H1 (cell line): ENCODE measurements at places on chromosomes 7 and 10. TPM values are rescaled to one million over a fixed set of nuclear protein-coding genes. Genes with fewer than 3 reads are reported as not detected.

LOXL4 gene
- total RNA-seq: 0.13 and 0.42 TPM in 2 replicates

HYAL4 gene
- not detected in 2 replicates for total RNA-seq

DLX5 gene
- total RNA-seq: not detected in 2 replicates

DNA sequence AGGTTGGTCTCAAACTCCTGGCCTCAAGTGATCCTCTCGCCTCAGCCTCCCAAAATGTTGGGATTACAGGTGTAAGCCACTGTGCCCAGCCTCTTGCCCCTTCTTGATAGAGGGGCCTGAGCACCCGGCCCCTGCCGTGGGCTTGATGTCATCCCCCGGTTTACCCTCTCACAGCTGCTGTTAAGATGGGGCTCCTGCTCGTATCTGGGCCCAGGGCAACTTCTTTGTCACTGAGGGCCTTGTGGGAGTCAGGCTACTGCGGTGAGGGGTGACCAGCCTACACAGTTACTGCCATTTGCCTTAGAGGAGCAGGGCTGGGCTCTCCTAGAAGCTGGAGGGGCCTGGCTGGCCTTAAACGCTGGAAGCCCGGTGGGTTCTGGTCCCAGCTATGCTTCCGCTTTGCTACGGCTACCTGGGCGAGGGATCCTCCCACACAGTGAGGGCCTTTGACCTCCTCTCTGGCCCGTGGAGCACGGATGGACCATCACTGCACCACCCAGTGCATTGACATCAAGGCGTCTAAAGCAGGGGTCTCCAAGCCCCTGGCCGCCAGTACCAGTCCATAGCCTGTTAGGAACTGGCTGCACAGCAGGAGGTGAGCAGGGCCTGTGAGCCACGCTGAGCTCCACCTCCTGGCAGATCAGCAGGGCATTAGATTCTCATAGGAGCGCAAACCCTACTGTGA, 1.1 kb upstream of the TMEM130 start:
- DNase-seq: peak; percentile 54

- DNase-seq: no peak
These were observed 52.8 kb downstream of the C10orf105 start for GRCh38 chr10:71666639-71667386.

DNA sequence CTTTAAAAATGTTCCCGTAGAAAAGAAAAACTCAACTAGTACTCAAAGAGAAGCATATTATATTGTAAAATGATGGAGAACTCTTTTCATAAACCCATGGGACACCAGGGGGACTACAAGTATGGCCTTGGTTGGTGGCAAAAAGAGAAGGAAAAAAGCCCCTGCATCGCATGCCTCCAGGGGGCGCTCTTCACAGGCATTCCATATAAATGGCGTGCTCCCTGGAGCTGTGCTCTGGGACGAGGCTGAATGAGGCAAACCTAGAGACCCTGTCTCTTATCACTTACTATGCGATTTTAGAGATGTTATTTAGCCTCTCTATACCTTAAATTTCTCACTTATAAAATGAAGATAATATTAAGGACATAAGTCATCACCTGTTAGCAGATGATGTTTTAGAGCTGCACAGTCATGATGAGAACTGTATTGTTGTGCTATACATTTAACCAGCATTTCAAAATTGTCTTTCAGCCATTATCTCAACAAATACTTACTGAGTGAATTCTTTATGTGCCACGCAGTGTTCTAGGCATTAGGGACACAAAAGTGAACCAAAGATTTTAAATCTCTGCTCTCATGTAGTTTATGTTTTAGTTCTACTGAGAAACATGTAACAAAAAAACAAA, 105.8 kb downstream of the ARHGAP21 start:
- DNase-seq: peak; percentile 60

DNA sequence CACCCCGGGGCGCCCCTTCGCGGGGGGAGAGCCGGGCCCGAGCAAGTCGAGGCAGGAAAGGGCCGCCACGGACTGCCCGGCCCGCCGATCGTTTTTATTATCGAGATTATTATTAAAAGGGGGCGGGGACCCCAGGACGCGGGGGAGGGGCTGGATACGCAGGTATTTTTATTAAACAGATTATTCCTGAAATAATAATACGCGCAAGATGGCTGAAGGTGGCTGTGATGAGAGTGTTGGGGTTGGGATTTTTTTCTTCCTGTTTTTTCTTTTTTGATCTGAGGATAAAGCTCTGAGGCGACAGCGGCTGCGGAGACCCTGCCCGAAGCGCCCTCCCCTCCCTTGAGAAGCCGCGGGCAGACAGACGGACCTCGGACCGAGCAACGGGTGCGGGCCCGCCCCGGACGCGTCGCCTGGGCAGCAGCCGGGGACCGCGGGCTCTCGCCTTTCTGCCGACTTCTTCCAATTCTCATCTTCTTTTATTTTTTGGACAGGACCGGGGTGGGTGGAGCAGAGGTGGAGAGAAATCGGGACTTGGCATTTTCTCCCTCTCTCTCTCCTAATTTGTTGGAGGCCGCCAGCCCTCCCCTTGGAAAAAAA, 1.4 kb upstream of the TRIM8 start:
- DNase-seq: no peak

DNA sequence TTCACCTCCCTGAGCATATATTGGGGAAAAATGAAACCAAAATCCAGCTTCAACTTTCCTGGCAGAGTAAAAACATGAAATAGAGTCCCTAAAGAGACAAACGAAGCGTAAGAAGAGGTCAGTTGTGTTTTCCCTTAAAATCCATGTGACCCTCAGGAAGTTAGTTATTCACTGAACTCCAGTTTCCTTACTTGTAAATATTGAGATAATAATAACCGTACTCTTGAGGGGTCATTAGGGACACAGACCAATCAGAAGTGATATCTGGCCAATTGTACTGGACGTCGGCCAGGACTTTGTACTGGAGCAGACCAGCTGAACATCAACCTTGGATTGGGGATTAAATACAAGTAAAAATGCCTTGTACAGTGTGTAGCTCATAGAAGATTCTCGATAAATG, 167.0 kb downstream of the GATA3 start:
- DNase-seq: no peak

- DNase-seq: no peak
These were observed 129.1 kb upstream of the ITGB1 start for GRCh38 chr10:33087152-33087551.

- no peak for DNase-seq
These were observed 8.5 kb upstream of the METTL27 start for GRCh38 chr7:73850781-73851207.

- DNase-seq: no peak
These were observed at the start of gene SFXN4 for GRCh38 chr10:119165171-119166117. SFXN4 (minus strand) TSS chr10:119165714; CDS start chr10:119165647, 67 bp downstream.

DNA sequence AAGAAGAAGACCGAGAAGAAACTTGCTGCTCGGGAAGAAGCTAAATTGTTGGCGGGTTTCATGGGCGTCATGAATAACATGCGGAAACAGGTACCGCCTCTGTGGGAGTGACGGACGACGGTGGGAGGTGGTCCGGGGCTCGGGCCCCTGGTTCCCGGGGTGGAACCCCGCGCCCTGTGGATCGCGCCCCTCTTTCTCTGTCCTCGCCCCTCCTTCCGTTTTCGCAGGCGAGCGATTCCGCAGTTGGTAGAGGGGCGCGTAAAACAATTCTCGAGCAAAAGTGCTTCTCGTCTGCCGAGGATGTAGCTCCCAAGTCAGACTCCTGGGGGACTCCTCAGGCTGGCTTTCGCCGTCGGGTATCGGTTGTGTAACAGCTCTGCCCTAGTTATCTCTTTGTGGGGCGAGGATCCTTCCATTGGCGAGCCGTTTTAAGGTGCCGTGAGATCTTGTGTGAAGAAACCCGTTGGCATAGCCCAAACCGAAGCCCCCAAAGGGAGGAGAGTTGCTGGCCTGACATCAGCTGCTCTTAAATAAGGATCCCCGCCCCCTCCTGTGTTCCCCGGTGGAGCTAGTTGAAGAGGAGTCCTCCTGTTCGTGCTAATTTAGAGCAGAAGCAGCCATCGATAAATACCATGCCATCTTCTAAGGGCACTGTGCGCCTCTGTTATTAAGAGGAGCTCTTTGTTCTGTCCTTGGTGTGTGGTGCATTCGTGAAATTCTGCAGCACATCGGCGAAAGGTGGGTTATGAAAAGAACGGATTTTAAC, 655 bp downstream of the KLHL7 start:
- DNase-seq: peak; percentile 63

DNA sequence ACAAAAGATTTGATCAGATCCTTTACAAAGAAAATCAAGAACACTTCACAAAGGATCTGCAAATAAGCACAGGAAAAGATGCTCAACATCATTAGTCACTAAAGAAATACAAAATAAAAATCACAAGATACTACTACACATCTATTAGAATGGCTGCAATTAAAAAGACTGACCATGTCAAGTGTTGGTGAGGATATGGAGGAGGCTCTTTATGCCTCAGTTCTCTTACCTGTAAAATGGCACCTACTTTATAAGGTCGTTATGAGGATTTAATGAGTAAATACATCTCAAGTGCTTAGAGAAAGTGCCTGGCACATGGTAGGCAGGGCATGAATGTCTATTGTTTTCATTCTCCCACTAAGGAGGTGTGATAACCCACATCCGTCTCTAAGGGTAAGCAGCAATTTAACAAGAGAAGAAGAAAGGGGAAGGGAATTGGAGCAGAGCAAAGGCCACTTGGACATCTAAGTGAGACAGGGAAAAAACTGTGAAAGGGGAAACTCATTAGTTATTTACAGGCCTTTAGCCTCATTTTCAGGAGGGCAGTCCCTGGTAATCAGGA, 157.5 kb upstream of the NFE2L3 start:
- no peak for DNase-seq

DNA sequence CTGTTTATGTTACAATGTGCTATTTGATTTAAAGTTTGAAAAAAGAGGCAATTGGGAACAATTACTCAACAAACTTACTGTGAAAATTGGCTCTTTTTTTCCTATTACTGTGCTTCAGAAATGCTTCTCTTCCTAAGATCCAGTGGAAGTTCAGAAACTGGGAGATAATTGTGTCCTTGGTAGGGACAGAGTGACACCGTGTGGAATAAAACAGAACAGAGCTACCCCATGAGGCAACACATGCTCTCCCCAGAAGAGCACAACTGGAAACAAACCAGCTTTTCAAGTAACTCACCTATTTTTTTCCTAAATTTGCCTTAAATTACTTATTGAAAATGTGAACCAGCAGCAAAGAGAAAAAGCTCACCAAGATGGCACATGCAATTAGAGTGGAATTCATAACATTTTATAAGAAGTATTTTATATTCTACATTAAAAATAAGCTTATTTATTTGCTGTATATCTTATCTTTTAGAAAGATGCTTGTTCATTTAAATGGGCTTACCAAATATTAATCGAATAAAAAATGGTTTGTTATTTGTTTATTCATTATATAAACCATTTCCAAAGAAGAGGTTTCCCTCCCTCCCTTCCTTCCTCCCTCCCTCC, 346.1 kb upstream of the ANKRD30A start:
- DNase-seq: no peak

DNA sequence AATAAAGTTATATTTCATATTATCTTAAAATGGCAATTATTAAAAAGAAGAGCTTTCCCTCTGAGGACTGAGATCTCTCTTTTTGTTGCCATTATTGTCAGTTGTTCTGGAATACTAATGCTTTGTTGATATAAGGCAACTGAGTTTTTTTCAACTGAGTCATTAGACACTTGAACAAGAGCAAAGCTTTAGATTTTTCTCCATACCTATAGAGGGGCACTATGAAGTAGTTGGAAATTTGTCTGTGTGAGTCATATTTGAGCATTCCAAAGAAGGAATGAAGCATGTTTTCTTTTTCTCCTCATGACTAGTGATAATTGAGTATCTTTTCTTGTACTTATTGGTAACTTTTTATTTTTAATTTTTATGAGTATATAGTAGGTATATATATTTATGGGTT, 24.5 kb downstream of the RPA3 start:
- no peak for DNase-seq

DNA sequence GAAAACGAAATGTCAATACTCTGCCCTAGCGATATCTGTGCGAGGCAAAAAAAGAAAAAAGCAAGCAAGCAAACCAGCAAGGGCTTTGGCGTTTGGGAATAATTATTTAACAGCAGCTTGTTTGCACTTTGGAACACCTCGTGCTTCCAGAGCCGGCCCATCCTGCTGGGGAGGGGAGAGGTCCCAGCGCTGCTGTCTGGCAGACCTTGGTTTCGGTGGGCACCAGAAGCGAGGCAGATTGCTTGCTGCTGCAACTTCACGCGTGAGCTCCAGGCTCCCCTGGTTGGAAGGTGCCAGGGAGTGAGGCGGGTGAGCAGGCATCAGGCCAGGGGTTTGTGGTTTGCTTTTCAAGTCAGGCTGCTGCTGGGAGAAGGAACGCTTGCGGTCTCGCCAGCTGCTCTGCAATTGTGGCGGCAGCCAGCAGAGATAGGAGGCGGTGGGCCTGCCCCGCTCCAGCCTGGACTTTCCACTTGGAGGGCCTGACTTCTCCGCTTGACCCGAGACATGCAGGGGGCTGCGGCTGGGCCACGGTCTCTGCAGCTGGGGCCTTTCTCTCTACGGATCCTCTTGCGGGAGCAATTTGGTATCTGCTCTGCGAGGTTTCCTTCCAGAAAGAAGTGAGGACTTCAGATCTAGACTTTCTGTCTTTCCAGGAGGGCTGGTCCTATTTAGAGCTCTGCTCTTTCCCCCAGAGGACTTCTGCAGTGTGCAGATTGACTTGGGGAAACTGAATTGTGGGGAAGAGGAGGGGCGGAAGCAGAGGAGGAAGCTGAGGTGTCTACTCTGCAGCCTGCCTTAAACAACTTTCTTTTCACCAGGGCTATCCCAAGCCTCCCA, 131.4 kb downstream of the PRPF18 start:
- no peak for DNase-seq

DNA sequence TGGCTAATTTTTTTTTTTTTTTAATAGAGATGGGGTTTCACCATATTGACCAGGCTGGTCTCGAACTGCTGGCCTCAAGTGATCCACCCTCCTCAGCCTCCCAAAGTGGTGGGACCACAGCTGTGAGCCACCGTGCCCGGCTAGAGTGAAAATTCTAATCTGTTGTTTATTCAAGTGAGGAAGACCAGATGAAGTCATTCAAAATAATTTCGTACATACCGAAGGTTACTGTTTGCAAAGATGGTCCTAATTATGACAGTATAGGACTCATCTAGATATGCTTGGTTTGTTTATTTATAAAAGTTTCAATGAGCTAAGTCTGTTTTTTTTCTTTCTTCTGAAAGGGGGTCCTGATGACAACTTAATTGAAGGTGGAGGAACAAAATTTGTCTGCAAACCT, 376.8 kb downstream of the EXOC4 start:
- DNase-seq: no peak

- DNase-seq: peak; percentile 61
These were observed at the start of gene ASL for GRCh38 chr7:66075590-66076461. ASL (plus strand) TSS chr7:66075819; CDS start chr7:66076082, 263 bp downstream.

DNA sequence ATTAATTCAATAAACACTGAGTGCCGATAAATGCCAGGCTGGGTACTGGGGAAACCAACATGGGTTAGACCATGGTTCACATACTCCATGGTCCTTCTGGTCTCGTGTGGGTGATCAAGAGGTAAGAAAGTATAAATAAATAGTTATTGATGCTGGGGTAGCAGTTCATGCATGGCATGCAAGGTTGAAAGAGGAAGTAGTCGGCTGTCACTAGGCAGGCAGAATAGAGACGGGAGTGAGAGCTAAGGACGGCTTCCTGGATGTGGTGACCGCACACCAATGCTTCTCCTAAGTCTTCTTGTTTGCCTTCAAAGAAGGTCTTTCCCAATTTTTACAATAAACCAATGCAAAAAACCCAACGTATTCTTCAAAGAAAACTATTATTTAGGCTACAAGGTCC, 208.6 kb downstream of the ADAM12 start:
- DNase-seq: no peak

- no peak for DNase-seq
These were observed 1.1 kb downstream of the KIAA1217 start for GRCh38 chr10:24209946-24210491.
